Inflammatory macrophage treated with lipopolysaccharide for 4 hours (primary cell): ENCODE measurements at places on chromosomes 16 and 17.

- no peak for DNase-seq
Measured at GRCh38 chr16:66008136-66008535, 358.4 kb upstream of the CDH5 start.

GRCh38 chr17:33927732-33928133, 327.4 kb upstream of the CCL2 start:
- no peak for DNase-seq

DNA sequence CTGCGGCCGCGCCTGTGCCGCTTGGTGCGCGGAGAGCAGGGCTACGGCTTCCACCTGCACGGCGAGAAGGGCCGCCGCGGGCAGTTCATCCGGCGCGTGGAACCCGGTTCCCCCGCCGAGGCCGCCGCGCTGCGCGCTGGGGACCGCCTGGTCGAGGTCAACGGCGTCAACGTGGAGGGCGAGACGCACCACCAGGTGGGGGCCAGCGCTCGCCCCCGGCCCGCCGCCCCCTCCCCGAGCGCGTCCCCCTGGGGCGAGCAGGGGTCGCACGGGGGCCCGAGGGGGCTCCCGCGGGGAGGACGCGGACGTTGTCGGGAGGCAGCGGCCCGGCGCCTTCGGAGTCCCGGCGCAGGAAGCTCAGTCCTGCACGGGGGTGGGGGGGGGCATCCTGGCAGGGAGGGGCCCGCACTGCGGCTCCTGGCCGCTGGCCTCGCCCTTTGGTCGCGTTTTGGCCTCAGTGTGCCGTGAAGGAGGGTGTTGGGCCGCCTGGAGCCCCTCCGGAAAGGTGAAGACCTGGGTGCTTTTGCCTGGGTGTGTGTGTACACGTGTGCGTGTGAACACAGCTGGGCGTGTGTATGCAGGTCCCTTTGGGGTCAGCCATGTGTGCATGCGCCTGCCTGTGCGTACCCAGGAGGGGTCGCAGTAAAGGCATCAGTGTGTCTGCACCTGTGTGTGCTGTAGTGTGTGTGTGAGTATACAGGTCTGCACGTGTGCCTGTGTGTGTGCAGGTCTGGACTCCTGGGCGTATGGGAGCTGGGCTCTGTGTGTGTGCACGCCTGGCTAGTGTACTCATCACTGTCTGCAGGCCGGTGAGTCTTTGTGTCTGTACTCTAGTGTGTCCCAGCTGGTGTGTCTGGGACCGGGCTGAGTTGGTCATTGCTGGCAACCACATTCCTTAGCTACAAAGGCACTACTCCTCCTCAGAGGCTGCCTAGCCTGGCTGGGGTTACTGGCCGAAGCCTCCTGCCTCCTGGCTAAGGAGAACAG, 615 bp downstream of the NHERF2 start:
- DNase-seq: no peak

DNA sequence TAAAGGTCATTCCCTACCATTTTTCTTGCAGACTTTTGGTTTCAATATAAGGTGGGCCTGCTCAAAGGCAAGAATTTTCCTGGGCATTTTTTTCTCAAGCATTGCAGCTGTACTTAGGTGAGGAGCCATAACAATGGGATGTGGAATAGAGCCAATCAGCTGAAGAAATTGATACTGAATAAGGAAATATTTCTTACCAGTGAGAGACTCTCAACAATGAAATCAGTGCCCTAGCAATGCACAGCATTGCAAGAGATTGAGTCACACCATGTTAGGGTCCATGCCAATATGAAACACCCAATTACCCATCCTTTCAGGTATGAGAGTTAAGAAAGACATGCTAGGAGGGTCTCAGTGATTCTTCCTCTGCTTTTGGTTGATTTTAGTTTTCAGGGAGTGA, 237.6 kb downstream of the SOX9 start:
- no peak for DNase-seq

GRCh38 chr16:23836404-23837311, 875 bp downstream of the PRKCB start:
- DNase-seq: peak; percentile 41

GRCh38 chr17:48492401-48493298, 38.2 kb downstream of the HOXB1 start:
- DNase-seq: peak; percentile 25

DNA sequence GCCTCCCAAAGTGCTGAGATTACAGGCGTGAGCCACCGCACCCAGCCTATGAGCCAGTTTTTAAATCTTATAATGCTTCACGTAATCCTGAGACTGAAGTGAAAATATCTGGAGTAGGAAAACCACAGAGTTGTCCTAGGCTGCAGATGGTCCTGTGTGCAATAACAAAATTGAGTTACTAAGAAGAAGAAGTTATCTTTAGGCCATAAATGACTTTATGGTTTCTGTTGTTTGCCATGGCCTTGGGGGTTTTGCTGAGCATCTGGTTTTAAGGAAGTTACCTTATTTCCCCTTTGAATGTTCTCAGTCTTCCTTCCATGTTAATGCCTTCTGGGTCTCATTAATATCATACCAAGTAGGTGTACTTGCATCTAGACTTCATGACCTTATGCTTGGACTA, 16.5 kb downstream of the NMT1 start:
- DNase-seq: peak; percentile 76

- DNase-seq: no peak
Measured at GRCh38 chr17:29760279-29761039, 137.7 kb upstream of the CORO6 start.

- no peak for DNase-seq
Measured at GRCh38 chr17:34797720-34798119, 163.5 kb downstream of the CCT6B start.

DNA sequence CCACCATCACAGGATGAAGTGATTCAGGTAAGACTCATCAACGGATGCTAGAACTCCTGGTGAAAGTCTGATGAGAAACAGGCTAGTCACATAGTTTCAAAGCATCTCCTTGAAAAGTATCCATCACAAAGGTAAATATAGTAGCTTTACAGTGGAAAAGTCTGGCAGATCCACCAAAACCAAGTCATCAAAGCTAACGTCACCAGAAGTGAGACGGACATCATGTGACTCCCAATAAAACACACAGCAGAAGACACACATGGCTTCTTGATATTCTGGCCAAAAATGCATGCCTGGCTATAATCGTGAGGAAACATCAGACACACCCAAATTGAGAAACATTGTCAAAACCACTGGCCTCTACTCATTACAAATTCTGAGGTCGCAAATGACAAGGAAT, 17.9 kb upstream of the TRPV3 start:
- peak; percentile 46 for DNase-seq

DNA sequence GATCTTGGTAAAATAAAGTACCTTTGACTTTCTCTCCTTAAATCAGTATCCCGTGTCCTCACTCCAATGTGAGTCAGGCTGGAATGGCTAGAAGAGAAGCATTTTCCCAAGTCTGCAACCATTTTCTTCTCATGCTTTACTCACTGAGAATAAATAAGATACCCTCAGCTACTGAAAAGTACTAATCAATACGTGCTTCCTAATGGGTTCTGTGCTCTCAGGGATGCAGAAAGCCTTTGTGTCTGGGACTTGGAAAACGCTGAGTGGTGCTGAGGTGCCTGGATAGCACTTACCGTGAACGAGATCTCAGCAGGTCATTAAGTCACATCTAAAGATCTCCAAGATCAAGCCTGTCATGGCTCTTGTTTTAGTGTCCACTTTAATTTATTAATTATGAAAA, 672.3 kb upstream of the C16orf82 start:
- no peak for DNase-seq

DNA sequence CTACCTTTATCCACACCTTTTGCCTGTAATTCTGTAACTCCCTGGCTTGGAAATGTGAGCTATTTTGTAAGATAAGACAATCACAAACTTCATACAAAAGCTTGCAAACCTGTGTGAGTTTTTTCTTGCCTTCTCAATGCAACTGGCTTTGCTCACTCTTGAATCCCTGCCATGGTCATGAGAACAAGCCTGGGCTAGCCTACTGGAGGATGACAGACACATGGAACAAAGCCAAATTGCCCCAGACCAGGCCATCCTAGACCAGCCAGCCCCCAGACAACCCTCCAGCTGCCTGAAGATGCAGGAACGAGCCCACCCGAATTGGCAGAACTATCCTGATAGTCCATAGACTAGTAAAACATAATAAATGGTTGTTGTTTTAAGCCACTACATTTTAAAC, 466.6 kb upstream of the ERCC4 start:
- DNase-seq: no peak

- no peak for DNase-seq
Measured at GRCh38 chr16:62135911-62136310, 99.7 kb upstream of the CDH8 start.

GRCh38 chr17:64385187-64386083, 5.2 kb downstream of the PECAM1 start:
- DNase-seq: no peak

DNA sequence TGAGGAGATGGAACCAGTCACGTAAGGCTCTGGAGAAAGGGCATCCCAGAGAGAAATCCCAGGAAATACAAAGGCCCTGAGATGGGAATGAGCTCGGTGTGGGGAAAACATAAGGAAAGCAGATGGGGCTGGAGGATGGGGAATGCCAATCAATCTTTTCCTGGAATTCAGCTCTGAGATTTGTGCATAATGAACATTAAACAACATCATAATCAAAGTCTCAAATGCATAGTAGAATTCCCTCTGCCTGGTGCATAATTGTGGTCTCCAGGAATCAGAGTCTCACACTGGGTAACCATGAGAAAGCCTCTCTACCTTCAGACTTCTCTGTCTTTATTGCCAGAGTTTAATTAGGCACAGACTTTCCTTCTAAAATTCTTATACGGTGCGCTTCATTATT, 30.8 kb downstream of the OTOA start:
- DNase-seq: no peak

GRCh38 chr16:57897996-57898395, 72.9 kb downstream of the CNGB1 start:
- DNase-seq: no peak

DNA sequence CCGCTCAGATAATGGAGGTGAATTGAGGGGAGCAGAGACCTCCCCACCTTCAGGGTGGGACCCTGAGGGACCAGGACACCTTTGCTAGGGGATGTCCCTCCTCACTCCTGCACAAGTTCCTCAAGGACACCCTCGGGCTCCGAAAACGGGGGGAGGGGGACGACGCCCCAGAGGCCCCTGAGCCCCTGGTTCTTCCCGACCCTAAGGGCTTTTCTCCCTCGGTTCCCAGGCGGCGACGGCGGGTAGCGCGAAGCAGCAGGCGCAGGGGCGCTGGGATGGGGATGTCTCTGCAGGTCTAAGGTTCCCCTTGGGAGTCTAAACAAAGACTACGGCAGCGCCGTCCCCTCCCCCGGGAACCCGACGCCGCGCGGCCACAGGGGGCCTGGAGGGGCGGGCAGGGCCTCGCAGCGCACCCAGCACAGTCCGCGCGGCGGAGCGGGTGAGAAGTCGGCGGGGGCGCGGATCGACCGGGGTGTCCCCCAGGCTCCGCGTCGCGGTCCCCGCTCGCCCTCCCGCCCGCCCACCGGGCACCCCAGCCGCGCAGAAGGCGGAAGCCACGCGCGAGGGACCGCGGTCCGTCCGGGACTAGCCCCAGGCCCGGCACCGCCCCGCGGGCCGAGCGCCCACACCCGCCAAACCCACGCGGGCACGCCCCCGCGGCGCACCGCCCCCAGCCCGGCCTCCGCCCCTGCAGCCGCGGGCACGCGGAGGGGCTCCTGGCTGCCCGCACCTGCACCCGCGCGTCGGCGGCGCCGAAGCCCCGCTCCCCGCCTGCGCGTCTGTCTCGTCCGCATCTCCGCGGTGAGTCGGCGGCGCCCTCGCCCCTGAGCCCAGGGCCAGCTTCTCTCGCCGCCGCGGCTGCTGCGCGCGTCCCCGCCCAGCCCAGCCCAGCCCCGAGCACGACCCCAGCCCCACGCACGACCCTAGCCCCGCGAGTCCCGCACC, 36.7 kb upstream of the NDRG4 start:
- DNase-seq: no peak

GRCh38 chr17:78573955-78574354, 3.2 kb downstream of the DNAH17 start:
- DNase-seq: no peak

DNA sequence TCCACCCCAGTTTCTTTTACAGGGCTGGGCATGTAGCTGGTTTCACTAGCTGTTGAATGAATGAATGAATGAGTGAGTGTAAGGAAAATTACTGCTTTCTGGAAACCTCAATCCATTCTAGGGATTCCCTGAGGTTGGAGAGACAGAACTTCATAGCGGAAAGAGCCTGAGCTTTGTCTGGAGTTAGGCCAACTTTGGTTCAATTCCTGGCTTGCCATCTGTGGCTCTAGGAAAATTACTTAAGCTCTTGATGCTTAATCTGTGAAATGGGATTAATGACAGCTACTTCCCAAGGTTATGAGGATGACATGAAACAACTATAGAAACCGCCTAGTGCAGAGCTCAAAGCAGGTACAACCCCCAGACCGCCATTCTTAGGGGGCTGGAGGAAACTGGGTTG, 76.3 kb upstream of the AXIN2 start:
- DNase-seq: no peak

DNA sequence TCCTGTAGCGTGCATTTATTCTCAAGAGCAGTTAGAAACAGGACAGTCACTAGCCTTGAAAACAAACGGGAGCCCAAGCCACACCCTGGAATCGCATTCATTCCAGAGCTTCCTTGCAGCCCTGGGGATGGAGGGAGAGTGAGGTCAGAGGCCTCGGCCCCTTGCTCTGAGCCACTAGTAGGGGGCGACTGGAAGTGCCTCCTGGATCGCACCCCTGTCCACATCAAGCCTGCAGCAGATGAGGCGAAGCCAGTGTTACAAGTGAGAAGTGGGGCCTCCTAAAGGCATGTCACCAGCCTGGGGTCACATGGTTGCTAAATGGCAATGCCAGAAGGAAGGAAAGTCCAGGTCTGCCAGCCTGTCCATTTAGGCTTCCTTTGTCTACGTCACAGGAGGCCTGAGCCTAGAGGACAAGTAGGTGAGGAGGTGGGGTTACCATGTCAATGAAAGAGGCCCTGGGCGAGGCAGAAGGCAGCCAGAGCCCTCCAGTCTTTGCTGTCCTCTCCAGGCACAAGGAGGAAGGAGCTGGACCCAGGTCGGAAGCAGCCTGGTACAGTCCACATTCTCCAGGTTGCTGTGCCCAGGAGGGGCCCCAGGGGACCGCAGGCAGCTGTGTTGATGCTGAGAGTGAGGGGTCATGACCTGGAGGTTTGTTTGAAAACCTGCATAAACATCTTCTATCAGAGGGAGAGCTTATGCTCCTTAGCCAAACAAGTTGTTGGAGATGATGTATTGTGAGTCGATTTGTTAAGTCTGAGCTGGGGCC, 3.0 kb upstream of the RCVRN start:
- DNase-seq: no peak
